ENCODE measurements at places on chromosomes 5 and 9.

- H3K27me3 ChIP-seq, result peaks cover 7% of the 10 kb centered on the region
- H3K36me3 ChIP-seq, result no peaks in the 10 kb centered on the region
- H3K27ac ChIP-seq, result no peak overlapping the region
- no peak for DNase-seq
These were observed 57.6 kb downstream of the FAM81B start for GRCh38 chr5:95448789-95449188.

- DNase-seq, result no peak
- H3K4me3 ChIP-seq, result no peak overlapping the region
- H3K36me3 ChIP-seq, result no peaks in the 10 kb centered on the region
- H3K4me1 ChIP-seq, result no peaks in the 10 kb centered on the region
These were observed 254.7 kb upstream of the TRPC7 start for GRCh38 chr5:136620016-136620419.

- peaks cover 27% of the 10 kb centered on the region for H3K27me3 ChIP-seq
- no peak for DNase-seq
- peaks cover 18% of the 10 kb centered on the region for H3K4me1 ChIP-seq
- H3K27ac ChIP-seq, result no peak overlapping the region
- peaks cover 3% of the 10 kb centered on the region for H3K36me3 ChIP-seq
- H3K4me3 ChIP-seq, result peak overlapping the region; percentile 94
These were observed 505 bp upstream of the ACER2 start for GRCh38 chr9:19408316-19408692.

- no peak for DNase-seq
- H3K27ac ChIP-seq, result no peak overlapping the region
- peaks cover 26% of the 10 kb centered on the region for H3K27me3 ChIP-seq
- no peaks in the 10 kb centered on the region for H3K4me1 ChIP-seq
- H3K36me3 ChIP-seq, result no peaks in the 10 kb centered on the region
These were observed 21.3 kb upstream of the NCS1 start for GRCh38 chr9:130150779-130151382.

DNA sequence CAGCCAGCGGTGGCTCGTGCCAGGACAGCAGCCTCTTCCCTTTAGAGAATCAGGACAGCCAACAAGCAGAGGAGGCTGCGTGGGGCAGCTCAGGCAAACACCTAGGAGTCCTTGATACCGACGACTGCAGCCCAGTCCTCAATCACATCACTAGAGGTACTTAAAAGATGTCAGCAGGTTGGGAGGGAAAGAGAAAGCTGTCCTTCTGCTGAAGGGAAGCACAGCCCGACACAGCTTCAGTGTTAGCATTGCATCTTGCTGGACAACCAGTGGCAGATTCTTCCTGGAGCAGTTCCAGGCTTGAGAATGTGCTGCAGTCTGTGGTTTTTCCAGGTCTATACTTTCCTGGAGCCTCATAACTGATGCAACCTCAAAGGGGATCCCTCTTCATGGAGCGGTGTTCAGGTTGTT is 230.5 kb downstream of the SYK start:
- peaks cover 57% of the 10 kb centered on the region for H3K27me3 ChIP-seq
- H3K27ac ChIP-seq, result no peak overlapping the region
- no peak for DNase-seq
- H3K4me3 ChIP-seq, result no peak overlapping the region
- no peaks in the 10 kb centered on the region for H3K36me3 ChIP-seq
- H3K4me1 ChIP-seq, result peaks cover 19% of the 10 kb centered on the region

DNA sequence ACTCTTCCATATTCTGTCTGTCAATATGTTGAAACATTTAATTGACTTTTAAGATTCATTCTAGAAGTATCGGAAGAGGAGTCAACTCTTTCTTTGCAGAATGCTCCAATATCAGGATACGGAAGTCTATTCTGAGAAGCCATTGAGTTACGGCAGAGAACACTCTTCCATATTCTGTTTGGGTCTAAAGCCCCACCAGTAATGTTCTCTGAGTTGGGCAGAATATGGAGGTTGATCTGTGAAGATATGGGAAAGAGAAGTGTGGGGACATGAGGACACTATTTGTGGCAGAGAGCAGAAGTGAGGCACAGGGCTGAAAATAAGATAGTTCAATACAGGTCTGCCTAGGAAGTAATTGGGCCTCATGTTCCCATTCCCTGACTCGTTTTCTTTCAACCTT is 300.0 kb downstream of the DIRAS2 start:
- no peak overlapping the region for H3K4me3 ChIP-seq
- H3K27ac ChIP-seq, result no peak overlapping the region
- DNase-seq, result no peak
- H3K36me3 ChIP-seq, result no peaks in the 10 kb centered on the region

DNA sequence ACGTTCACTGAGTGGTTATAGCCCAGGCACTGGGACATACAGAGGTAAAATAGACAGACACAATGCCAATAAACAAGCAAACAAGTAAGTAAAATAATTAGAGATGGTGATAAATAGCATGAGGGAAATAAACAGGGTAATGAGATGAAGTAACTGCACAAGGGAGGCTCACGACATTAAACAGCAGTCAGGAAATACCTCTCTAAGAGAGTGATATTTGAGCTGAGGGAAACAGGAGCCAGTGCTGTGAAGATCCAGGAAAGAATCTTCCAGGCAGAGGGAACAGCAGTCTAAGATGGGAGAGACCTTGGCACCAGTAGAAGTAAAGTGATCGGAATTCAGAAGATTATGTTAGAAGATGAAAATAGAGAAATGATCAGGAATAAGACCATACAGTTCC is 279.4 kb downstream of the HINT1 start:
- peaks cover 4% of the 10 kb centered on the region for H3K4me1 ChIP-seq
- no peak overlapping the region for H3K27ac ChIP-seq
- DNase-seq, result no peak
- H3K36me3 ChIP-seq, result no peaks in the 10 kb centered on the region

DNA sequence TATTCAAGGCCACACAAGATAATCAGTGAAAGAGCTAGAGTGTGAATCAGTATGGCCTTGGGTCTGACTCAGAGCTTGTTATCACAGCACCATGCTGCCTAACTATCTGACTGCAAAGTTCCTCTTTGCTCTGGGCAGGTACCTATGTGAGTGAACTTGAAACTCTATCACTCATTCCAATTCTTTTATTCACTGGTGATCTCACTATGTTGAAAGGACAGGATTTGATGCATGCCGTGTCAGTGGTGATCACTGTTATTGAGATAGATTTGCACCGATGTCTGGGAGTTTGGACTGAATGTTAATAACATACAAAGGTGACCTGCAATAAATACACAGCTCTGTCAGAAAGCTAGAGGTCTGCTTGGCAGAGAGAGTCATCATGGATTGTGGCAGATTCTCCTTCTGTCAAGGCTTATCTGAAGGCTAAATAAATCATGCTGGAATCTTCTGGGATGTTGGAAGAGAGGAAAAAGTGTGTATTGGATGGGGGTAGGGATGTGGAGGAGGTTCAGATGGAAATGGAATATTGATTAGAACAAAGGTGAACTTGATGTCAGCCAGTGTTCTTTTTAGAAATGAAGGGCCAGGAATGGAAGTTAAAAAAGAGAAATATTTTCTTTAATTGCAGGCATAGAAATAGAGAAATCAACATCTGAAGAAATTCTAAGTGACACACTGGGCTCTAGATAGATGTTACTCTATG is 91.8 kb upstream of the TNC start:
- H3K4me3 ChIP-seq, result no peak overlapping the region
- peaks cover 11% of the 10 kb centered on the region for H3K4me1 ChIP-seq
- no peaks in the 10 kb centered on the region for H3K36me3 ChIP-seq

GRCh38 chr9:137741330-137741729 is 122.5 kb downstream of the EHMT1 start:
- H3K27me3 ChIP-seq, result no peaks in the 10 kb centered on the region
- DNase-seq, result no peak
- H3K4me1 ChIP-seq, result peaks cover 20% of the 10 kb centered on the region
- H3K27ac ChIP-seq, result no peak overlapping the region
- H3K36me3 ChIP-seq, result peaks cover 32% of the 10 kb centered on the region

DNA sequence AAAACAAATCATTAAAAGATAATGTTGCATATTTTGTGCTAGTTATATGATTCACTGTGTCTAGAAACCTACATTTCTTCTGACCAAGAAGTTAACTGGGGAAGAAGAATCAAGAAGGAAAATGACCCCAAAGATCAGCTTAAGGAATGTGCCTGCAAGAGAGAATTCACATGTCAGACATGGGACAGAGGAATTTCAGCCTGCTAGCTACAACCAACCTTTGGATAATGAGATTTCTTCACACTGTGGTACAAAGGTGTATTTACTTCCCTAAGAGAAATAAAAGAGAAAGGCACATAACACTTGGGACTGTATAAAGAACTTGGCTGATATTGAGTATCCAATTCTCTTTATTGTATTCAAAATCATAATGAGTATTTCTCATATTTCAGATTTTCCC is 39.6 kb upstream of the ELL2 start:
- H3K4me1 ChIP-seq, result no peaks in the 10 kb centered on the region
- H3K4me3 ChIP-seq, result no peak overlapping the region
- no peaks in the 10 kb centered on the region for H3K27me3 ChIP-seq
- no peak overlapping the region for H3K27ac ChIP-seq
- no peaks in the 10 kb centered on the region for H3K36me3 ChIP-seq

- no peaks in the 10 kb centered on the region for H3K36me3 ChIP-seq
- DNase-seq, result no peak
- no peak overlapping the region for H3K27ac ChIP-seq
- H3K4me1 ChIP-seq, result peaks cover 3% of the 10 kb centered on the region
- no peak overlapping the region for H3K4me3 ChIP-seq
These were observed 13.2 kb upstream of the ADRA1B start for GRCh38 chr5:159903131-159903530.

DNA sequence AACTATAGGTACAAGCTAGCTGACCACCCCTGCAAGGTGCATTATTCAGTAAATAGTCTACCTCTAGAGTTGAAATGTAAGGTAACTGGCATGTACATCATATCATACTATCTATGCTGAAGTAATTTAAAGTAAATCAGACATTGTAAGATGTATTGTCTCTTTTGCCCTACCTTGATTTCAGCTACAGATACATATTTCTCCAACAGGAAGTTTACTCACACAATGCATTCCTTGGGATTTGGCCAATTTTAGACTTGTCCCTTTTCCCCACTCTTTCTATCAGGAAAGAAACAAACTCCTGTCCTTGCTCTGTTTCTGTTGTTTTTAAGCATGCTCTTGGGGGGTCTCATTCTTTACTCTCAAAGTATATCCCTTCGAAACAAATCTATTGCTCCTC is 58.5 kb upstream of the TSLP start:
- no peak for DNase-seq
- H3K4me3 ChIP-seq, result no peak overlapping the region
- H3K4me1 ChIP-seq, result no peaks in the 10 kb centered on the region
